CD4-positive, alpha-beta T cell treated with Interleukin-2 at 100 ng/mL for 4 hours (primary cell): ENCODE measurements at places on chromosomes 12 and 14.

GRCh38 chr14:78509516-78509915, 339.3 kb downstream of the NRXN3 start:
- no peak for DNase-seq

DNA sequence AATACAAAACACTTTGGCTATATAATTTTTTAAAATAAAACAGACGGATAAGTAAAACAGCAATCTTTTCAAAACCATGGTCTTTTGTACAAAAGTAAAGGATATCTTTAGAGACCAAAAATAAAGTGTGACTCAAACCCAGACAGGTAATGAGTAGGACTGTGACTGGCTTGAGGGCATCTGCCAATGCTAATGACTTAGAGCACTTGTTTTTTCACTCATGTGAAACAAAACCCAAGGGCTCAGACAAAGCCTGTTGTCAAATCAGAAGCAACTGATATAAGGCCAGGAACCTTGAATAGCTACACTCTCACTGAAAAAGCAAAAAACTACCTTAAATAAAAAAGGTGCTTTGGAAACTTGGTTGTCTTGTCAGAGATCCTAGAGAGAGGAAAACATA, 357.4 kb downstream of the TMEM117 start:
- DNase-seq: no peak

GRCh38 chr12:118337194-118337838, 35.4 kb downstream of the TAOK3 start:
- DNase-seq: no peak

DNA sequence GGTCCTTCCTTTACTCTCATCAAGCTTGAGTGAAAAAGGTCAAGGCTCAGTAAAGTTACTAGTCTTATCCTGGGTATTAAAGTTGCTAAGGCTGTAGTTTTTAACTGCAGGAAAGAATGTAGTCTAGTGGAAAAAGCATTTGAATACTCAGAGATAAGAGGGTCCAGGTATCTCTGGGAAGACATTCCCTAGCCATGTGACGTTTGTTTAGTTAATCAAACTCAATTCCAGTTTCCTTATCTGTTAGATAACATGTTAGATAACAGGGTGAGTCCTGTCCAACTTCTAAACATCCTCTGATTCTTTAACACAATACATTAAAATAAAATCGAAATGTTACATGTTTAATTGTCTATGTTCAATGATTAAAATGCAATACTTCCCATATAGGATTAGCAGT, 720.7 kb upstream of the LMO3 start:
- no peak for DNase-seq

DNA sequence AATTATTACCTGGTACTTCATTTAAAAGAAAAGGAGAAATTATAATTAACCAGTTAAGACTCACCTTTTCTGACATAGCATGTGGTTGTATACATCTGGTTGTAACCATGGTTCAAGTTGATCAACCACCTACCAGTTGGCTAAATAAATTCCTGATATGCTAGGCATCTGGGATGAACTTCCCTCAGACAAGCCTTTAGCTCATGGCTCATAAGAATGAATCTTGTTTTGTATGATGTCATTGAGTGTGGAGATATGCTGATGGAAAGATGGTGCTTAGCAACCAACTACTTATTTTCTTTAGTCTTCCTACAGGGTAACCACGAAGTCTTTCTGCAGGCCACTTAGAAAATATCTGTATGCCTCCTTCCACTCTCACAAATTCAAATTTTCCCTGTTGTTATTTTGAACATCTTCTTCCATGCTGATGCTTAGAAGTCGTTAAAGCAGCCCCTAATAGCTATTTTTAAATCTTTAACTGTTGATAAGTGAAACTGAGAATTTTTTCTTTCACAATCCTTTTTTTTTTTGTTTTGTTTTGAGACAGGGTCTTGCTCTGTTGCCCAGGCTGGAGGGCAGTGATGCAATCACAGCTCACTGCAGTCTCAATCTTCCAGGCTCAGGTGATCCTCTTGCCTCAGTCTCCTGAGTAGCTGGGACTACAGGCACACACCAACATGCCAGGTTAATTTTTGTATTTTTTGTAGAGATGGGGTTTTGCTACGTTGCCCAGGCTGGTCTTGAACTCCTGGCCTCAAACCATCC, 51.9 kb upstream of the PTHLH start:
- DNase-seq: no peak

GRCh38 chr14:73859145-73859544, 7.5 kb downstream of the PTGR2 start:
- DNase-seq: no peak

DNA sequence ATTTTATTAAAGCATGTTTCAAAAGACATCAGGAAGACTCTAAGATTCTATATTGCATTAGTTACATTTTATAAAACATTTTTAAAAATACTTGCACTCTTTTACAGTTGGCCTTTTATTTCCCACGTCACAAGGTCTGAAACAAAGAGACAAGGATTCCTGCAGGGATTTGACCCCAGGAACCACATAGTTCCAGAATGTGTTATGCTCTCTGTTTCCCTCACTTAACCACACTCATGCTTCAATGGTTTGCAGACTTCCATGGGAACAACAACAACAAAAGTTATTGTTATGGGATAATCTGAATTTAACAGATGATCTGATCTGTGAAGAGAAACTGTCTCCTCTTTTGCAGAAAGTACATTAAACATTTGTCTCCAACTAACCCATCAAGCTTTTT, 104.3 kb upstream of the PPFIA2 start:
- DNase-seq: no peak

GRCh38 chr14:91575469-91576208, 65.5 kb upstream of the PPP4R3A start:
- no peak for DNase-seq

GRCh38 chr14:36315159-36315853, 5.1 kb downstream of the MBIP start:
- DNase-seq: peak; percentile 30

- no peak for DNase-seq
These were observed 1108.5 kb downstream of the SLC16A7 start for GRCh38 chr12:60704171-60704914.

DNA sequence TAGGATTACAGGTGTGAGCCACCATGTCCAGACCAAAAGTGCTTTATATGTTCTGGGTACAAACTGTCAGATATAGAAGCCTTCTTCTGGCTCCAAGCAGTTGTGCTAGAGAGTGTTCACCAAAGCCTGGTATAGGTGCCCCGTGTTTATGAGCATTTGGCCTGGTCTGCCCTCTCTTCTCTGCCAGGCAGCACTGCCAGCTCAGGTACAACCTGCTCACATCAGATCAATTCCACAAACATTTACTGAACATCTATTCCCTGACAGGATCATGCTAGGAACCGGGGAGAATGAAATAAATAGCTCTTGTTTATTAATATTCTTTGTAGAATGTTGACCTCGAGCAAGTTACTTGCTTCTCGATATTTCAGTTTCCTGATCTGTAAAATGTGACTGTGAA, 20.0 kb upstream of the SOCS2 start:
- DNase-seq: no peak

DNA sequence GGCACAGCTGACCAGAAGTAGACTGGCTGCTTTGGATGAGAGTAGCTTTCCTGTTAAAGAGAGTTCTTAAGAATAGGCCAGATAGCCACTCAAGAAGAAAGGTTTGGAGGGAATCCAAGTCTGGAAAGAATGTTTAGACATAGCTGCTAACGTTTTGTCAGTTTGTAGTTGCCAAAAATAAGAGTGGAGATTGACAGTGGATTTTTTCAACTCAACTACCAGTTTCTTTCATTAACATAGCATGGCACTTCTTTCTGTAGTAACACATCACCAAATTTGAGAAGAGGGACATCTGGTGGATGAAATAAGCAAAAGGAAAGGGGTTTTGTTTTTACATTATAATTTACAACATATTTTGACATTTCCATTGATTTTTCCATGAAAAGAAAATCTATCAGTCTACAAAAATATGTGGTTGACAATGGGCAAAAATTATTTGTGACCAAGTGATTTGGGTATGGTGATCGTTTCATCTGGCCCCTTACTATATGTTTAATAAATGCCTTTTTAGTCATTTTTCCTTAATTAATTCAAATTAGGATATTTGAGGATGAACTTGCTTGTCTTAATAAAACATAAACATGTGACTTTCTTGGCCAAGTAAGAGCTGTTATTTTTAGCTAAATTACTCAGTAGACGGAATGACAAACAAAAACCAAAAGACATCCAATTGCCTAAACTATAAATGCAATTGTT, 71.1 kb downstream of the PTPRR start:
- no peak for DNase-seq

DNA sequence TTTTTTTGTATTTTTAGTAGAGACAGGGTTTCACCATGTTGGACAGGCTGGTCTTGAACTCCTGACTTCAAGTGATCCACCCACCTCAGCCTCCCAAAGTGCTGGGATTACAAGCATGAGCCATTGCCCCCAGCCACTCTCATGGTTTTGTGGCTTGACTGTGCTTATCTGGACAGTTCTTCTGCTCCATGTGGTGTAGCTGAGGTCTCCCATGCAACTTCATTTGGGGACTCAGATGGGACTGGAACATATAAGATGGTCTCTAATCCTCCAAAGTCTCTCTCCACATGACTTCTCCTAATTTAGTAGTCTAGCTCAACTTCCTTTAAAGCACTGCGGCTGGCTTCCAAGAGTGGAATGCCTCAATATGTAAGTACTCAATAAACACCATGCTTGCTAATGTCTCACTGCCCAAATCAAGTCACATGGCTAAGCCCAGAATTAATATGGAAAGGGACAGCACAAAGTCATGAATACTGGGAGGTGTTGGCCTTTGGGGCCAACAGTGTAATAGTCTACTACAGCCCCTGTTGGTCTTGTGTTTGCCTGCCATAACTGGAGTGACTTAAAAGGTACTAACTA, 7.4 kb downstream of the INHBC start:
- no peak for DNase-seq

DNA sequence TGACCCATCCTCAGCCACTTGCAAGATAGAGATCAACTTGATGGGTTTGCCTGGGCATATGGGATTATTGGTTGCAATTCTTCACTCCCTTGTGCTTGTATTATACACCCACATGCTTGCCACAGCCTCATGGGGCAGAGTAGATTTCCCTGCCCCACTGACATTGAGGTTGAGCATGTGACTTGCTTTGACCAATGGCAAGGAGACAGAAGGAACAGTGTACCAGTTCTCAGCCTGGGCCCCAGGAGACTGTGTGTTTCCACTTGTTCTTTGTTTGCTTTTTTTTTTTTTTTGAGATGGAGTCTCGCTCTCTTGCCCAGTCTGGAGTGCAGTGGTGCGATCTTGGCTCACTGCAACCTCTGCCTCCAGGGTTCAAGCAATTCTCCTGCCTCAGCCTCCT, 31.8 kb downstream of the CALM1 start:
- no peak for DNase-seq

DNA sequence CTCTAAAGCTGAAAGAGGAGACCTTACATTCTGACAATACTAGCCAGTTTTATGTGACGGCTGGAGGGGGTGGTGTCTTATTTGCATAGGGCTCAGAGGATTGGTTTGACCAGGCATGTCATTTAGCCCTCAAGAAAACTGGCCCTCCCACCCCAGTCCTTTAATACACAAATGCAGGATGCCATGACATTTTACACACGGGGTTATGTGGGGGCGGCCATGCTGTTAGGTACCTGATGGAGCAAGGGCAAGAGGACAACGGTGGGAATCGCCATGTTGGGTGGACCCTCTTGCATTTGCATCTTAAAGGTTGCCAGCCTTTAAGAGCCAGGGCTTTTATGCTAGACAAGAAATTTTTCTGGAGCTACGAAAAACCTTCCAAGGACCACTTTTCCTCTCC, 23.3 kb downstream of the MDM2 start:
- DNase-seq: no peak

- DNase-seq: no peak
These were observed 129.6 kb downstream of the RPS29 start for GRCh38 chr14:49456589-49456988.

- DNase-seq: no peak
These were observed 81.6 kb downstream of the LMO3 start for GRCh38 chr12:16524378-16524777.

DNA sequence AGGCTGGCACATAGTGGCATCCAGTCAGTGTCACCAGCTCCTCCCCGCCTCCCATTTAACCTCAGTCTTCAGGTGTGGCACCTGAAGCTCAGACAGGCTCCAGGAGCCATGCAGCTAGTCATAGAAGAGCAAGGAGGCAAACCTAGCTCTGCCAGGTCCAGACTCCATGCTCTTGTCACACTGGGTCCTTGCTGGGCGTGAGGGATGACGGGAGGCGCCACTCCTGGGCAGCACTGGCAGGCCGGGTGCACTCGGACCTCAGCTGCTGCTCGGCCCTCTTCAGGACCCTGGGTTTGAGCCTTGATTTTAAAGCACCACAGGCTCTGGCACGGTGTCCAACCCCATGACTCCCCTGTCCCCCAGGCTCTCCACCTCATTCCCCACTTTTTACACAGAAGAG, 24.1 kb downstream of the ITPK1 start:
- no peak for DNase-seq

- no peak for DNase-seq
These were observed 277.6 kb upstream of the PLEKHG7 start for GRCh38 chr12:92425165-92425564.

DNA sequence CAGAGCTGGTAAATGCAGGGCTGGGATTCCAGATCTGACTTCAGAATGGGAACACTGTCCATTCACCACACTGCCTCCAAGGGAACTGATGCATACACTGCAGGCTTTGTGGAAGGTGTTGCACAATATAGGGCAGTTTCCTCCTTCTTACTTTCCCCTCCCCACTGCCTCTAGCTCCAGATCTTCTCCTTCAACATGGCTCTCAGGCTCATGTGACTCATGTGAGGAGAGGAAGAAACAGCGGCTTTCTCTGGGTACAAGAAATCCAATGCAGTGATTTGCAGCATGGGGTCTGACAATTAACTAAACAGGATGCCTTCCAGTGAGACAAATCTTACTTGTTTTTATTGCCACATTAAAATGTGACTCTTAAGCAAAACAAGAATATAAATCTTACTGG, 447.6 kb upstream of the CCDC196 start:
- DNase-seq: no peak

GRCh38 chr14:50762001-50762930, 68.7 kb downstream of the NIN start:
- DNase-seq: no peak

- DNase-seq: peak; percentile 90
These were observed at the start of gene TCP11L2 for GRCh38 chr12:106302401-106303201. TSS of gene TCP11L2 (plus strand) at chr12:106302733. CDS start at chr12:106311076, 8,343 bp downstream.

- no peak for DNase-seq
These were observed 139.9 kb downstream of the AKAP6 start for GRCh38 chr14:32468955-32469354.

DNA sequence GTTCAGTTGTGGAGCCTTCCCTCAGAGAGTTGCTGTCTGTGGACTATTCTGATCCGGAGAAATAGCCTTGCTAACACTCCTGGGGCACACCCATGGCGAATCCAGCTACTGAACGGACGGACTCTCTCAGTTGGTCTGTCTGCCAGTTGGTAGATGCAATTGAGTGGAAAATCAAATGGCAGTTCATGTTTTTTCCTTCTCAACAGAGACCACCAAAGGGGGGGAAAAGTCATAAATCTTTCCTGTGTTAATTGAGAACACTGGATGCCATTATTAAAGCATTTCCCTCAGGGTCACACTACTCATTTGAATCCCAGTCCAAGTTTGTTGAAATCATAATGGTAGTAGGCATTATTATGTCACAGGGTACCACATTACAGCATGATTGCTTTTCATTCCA, 354.3 kb upstream of the FAR2 start:
- DNase-seq: no peak

- no peak for DNase-seq
These were observed 11.5 kb downstream of the ACSS3 start for GRCh38 chr12:81089412-81089811.
